ENCODE measurements at places on chromosomes 3 and 15.

- no peak for DNase-seq
These were observed 36.3 kb downstream of the TGM4 start for GRCh38 chr3:44910693-44911092.

GRCh38 chr15:50066202-50066601, 52.8 kb downstream of the ATP8B4 start:
- DNase-seq: no peak

- no peak for DNase-seq
These were observed 463.1 kb upstream of the NECTIN3 start for GRCh38 chr3:110608566-110608965.

DNA sequence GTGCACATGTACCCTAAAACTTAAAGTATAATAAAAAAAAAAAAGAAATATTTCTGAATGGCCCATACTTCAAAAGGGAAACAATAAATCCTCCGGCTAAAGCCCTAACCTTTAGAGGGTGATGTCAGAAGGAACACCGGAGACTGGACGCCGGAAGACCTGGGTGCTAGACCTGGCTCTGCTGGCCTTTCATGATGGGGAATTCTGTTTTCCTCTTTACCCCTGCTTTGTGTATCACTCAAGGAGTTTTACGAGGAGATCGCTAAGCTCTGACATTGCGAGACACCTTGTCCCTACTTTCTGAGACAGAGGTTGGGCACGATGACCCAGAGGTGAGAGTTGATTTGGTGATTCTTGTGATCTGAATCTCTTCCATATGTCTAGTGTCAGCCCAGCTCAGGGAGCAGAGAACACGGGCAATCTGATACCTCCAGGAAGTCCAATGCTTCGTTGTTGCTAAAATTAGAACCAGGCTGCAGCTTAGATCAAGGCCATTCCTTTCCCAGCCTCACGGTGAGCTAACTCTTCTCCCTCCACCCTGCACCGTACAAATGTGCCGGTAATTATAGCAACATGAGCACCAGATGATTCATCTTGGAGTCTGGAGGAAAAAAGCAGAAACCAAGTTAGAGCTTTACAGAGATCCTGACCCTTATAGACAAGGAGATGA, 42.0 kb upstream of the CFAP161 start:
- no peak for DNase-seq

GRCh38 chr3:127003601-127004280, 20.8 kb downstream of the PLXNA1 start:
- DNase-seq: no peak

GRCh38 chr15:85154061-85154460, 172.4 kb downstream of the PDE8A start:
- DNase-seq: no peak
